ENCODE measurements at places on chromosomes 11 and 22.

DNA sequence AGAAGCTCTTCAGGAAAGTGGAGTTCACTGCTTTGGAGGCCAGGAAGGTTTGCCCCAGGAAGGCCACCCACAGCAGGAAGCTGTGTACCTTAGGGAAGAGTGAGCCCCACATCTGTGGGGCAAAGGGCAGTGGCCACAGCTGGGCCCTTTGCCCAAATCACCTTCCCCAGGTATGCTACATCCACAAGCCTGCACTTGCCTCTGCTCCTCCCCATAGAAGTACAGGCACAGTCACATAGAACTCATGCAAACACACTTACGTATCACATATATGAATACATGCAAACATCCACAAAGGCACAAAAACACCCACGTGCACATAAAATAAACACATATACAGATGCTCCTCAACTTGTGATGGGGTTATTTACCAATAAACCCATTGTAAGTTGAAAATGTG is 2.1 kb downstream of the TRIM29 start:
- no peak for DNase-seq

DNA sequence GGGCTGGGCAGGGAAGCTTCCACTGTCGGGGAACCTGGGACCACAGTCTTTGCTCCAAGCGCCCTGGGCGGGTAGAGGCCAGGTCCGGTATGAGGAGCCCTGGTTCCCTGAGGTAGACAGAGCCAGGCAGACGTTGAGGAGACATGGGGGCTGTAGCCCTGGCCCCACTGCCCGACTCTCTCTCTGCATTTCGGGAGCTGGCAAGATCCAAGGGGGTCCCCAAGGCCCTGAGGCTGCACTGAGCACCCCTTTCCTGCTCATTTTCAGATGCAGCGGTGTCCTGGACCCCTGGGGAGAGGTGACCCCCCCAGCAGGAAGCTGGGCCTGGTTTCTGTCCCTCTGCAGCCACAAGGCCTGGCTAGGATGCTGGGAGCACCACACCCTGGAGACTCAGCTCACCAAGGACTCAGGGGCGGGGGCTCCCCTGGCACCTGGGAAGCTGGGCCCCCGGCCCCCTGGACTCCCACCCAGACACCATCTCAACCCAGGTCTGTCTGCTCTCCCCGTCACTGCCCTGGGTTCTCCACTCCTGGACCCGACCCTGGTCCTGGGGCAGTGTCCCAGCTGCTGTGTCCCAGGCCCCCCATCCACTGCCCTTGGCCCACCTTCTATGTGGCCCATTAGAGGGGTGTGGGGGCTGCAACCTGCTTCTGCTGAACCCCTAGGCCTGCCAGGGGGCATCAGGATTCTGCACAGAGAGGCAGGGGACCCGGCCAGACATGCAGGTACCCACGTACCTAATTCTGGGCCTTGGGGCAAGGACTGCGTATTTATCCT is 15.0 kb upstream of the MUC6 start:
- no peak for DNase-seq

GRCh38 chr11:69669486-69669885 is 5.7 kb downstream of the LTO1 start:
- DNase-seq = no peak

- DNase-seq = no peak
Measured at GRCh38 chr11:17004486-17005148, 9.6 kb downstream of the PLEKHA7 start.

GRCh38 chr11:19849947-19850593 is 137.4 kb downstream of the NAV2 start:
- no peak for DNase-seq

DNA sequence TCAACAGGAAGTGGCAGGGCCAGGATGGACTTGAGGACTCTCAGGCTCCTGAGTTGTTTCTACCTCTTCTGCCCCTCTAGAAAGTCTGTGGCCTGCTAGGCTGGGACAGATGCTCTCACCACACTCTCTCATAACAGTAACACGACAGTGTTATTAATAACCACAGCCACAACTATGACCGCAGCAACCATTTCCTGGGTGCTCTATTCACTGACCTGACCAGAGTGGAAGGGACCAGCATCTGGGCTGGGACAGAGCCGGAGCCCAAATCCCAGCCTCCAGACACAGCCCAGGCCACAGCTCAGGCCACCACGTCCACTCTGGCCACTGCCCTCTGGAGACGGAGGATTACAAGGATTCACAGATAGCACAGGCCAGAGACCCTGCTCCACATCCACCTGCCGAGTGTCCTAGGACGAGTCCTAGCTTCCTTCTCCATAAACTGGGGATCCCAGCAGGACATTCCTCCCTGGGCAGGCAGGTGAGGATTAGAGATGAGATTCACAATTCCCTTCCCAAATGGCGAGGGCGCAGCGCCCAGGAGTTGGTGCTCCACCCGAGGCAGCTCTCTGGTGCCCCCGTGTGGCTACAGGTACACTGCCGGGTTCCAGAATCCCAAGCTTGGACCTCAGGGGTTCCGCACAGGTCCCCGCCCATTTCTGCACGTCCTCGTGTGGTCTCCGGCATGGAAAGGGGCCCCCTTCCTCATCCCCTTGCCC is 7.1 kb downstream of the PNPLA5 start:
- peak; percentile 20 for DNase-seq

DNA sequence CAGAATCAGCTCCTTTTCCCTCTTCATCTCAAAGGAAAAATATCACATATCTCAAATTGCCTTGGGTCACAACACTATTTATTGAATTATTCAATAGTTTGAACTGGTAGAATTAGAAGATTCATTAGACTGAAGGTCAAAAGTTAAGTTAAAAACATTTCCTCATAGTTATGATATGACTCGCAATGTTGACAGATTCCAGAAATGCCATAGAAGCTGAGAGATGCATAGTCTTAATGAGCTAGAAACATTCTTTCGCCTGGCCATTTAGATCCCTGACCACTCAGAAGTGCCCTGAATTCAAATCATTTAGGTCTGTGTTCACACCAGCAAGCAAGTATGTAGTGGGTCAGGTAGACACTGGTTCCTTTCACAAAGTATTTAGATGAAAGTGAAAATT is 44.4 kb downstream of the FAT3 start:
- no peak for DNase-seq

GRCh38 chr11:105389952-105390351 is 219.9 kb upstream of the GRIA4 start:
- DNase-seq = no peak
